NCI-H1417 treated with DMSO at 0.1 percent for 48 hours (cell line): ENCODE measurements at places on chromosomes 4 and X.

GRCh38 chrX:446245-446644 is 59.5 kb upstream of the PPP2R3B start:
- no peak for DNase-seq

GRCh38 chrX:9429767-9430166 is 35.1 kb upstream of the TBL1X start:
- no peak for DNase-seq

DNA sequence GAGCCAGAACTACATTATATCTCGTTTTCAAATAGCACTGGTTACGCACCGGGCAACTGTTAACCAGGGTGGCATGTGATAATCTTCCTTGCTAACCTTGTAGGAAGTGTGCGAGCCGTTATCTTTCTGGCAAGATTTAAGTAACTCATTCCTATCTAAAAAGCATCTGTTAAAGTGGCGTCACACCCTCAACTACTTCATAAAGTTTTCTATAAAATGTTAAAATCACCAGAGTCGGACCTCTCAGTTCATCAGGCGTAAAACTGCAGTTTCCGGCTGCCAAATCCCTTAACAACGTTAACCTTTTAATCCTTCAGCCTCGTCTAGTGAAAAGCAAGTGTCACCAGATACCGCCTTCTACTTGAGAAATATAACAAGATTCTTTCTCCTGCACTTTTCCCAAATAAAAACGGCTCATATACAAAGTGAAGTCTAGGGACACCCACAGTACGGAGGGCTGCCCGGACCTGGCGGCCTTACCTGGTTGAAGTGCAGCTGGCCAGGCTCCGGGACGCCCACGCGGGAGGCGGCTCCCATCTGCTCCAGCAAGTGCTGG is 1.2 kb downstream of the SLC39A8 start:
- no peak for DNase-seq

DNA sequence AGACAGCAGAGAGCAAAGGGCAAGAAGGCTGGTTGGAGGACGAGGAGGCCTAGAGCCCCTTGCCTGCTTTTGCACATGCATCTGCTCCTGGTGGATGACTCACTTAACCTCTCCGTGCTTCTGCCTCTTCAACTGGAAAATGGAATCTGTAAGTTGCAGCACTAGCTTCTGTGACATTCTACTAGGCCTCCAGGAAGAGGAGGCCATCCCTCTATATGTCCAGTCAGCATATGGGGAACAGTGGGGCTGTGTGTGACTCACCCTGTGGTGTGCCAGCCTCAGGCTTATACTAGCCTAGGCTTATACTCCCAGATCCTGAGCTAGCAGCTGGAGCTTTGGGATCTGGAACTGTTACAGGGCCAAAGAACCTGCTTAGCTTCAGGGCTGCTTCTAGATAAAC is 36.0 kb downstream of the RTL9 start:
- no peak for DNase-seq

GRCh38 chr4:51884055-51884454 is 41.1 kb downstream of the DCUN1D4 start:
- DNase-seq: no peak

- no peak for DNase-seq
Observed at GRCh38 chr4:121784975-121785374, 16.1 kb upstream of the EXOSC9 start.

GRCh38 chrX:106987488-106987887 is 12.5 kb downstream of the MORC4 start:
- no peak for DNase-seq

GRCh38 chr4:177047851-177048174 is 255.1 kb upstream of the VEGFC start:
- no peak for DNase-seq

DNA sequence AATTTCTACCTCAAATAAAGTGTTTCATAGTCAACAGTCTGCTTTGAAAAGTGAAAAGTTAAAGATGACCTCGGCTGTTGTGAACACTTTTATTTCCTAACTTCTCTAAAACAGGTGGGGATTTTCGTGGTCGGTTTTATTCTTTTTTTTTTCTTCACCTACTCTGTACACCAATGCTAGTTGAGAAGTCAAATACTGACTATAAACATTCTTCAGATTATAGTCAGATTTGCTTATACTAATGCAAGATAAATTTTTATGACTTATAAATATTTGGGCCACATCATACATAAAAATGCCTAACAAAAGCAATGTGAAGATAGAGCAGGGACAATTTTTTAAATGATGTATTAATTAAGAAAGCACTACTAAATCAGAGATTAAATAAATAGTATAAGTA is 98.1 kb upstream of the GPR34 start:
- DNase-seq: no peak

DNA sequence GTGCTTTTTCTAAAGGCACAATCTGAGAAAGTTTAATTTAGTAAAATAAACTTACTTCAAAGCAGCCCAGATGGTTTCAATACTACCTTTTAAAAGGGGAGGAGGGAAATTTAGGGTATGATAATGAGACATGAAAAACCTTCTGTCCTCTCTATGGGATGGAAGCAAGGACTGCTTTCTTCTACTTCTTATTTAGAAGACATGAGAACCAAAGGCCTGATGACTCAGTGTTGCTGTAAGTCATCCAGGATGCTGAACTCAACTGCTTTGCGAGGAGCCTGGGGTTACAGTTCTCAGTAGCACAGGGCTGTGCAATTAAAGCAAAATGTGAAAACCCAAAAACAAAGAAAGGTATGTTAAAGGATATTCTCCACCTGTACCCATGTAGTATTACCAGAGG is 140.8 kb upstream of the EDNRA start:
- DNase-seq: no peak

DNA sequence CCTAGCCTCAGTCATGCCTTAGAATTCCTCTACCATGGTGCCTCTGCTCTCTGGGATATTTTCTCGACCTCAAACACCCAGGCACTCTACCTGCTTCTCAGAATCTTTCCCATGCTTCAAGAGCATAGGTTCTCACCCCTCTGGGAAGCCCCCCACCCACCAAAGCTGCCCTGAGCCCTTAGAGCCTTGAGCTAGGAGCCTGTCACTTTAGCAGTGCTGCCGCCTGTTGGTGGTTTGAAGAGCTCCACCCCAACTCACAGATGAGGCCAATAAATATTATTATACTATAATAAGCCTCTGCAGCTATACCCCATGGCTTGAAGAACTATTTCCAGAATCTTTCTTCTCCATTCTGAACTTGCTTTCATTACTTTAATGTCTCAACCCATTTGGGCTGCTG is 109.7 kb downstream of the RTL5 start:
- DNase-seq: no peak

DNA sequence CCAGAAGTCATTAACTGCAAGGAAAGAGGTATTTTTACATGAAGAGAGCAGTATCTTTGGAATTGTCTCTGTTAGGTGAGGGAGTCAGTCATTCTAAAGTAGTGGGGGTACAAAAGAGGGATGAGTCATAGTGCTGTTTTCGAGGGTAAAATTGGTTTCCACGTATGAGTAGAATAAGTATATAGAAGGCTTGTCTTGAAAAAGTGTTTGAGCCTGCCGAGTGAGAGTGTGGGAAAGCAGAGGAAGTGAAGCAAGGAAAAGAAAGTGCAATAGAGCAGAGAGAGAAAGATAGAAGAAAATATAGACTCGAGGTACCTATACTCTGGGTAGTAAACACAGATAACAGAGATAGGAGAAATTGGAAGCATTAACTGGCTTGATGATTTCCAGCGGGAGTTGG is 696.4 kb downstream of the DMD start:
- no peak for DNase-seq

GRCh38 chr4:126755506-126755905 is 877.3 kb upstream of the INTU start:
- DNase-seq: no peak

GRCh38 chr4:5054532-5054931 is 3.3 kb downstream of the STK32B start:
- no peak for DNase-seq

- DNase-seq: no peak
Observed at GRCh38 chrX:110180176-110180927, 137.5 kb downstream of the AMMECR1 start.

GRCh38 chrX:10467793-10468192 is 152.6 kb downstream of the MID1 start:
- no peak for DNase-seq

GRCh38 chr4:24568425-24568824 is 15.9 kb downstream of the DHX15 start:
- no peak for DNase-seq

GRCh38 chrX:153551135-153551534 is 33.7 kb downstream of the ATP2B3 start:
- DNase-seq: no peak

DNA sequence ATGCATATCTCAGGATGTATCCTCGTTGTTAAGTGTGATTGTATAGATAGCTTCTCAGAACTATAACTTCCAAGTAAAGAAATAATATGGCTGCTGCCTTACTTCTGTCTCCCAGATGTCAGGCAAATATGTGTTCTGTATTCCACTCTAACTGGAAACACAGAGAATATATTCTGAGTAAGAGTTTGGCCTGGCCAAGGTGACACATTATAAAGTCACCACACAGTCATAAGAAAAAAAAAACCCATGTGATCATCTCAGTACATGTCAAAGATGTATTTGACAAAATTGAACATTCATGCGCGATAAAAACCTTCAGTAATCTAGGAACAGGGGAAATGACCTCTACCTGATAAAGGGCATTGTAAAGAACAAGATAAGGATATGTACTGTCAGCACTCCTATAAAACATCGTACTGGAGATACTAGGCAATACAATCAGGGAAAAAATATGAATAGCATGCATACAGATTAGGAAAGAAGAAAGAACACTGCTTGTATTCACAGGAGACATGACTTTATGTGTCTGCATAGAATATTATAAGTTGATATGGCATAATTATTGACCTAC is 207.1 kb downstream of the ZNF330 start:
- no peak for DNase-seq

DNA sequence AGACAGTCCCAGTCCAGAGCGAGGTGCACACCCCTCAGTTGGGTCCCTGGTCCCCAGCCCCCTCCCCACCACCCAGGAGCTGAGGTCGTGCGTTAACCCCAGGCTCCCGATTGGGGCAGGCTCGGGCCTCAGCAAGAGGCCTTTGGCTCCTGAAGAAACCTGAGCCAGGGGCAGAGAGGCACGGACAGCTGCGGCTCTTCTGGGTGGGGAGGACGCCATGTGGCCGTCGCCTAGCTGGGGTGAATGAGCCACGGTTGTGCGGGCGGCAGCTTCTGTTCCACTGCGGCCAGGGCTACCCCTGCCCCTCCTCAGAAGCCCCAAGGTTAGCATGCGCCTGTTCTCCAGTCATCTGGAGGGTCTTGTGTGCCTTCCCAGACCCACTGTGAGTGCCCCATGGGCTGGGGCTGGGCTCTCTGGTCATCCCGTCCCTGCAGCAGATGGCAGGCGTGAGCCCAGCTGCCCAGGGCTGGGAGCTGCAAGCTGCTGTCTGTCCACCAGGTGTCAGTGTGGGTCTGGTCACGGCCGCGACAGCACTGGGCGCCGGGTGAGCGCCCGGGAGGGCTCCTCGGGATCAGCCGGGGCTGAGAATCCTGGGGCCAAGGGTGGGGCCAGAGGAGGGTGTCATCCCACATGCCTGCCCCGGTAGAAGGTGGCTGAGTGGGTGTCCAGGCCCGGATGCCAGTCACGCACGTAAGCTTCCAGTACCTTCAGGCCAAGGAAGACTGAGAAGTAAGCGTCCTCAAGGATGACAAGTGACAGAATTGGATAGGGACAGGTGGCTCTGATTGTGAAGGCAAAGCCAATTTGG is 21.9 kb downstream of the ATP2B3 start:
- no peak for DNase-seq

DNA sequence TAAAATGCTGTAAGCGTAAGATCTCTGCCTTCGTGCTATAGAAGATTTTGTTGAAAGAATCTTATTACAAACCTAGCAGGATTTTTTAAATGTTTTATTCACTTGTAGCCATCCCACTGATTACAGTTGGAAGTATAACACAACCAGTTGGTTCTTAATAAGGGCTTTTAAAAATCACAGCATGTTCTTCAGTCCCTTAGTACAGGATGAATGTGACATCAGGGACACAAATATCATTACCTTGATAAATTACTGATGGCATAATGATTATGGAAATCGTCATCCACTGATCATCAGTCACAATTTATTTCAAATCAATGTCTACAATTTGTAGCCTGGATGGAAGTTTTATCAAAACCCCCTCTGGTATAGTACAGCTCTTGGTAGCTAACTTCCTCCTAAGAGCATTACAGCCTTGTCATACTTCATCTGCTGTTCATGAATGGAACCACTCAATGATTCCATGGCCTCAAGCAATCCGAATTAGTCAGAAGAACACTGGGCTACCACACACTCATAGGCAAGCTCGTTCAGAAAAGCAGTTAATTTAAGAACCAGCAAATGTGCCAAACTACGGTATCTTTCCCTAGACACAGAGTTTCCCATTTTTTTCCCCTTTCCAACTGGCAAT is 389.2 kb upstream of the TENM3 start:
- no peak for DNase-seq

GRCh38 chr4:76305971-76306881 is at the start of gene STBD1:
STBD1 (plus strand) TSS chr4:76306733; CDS start chr4:76306770, 37 bp downstream.
- peak; percentile 14 for DNase-seq

- no peak for DNase-seq
Observed at GRCh38 chr4:74235135-74235534, 73.1 kb upstream of the EPGN start.

- DNase-seq: no peak
Observed at GRCh38 chrX:97145934-97146333, 262.2 kb downstream of the RPA4 start.

DNA sequence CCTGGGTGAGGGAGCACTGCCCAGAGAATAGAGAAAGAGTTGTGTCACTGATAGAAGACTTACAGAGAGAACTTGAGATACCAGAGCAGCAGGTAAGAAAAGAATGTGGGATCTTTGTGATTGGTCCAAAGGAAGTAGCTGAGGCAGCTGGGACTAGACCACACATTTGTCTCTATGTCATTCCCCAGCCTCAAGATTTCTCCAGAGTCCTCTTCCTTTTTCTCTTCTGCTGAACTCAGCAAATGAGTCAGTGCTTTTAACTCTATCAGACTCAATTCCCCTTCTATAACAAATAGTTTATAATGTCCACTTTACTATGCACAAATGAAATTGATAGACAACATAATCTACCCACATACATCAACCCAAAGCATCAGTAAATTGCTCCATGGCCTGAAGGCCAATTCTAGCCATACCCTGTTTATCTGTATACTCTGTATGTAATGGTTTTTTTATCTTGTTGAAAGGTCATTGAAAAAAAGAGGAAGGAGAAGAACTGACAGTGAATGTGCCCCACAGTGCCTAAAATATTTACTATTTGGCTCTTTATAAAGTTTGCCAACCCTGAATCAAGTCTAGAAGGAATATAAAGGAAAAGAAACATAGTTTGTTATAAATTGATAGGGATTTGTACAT is 38.2 kb downstream of the ETDC start:
- no peak for DNase-seq

GRCh38 chr4:41977709-41978108 is 3.8 kb upstream of the DCAF4L1 start:
- DNase-seq: no peak

- DNase-seq: peak; percentile 81
Observed at GRCh38 chrX:7119950-7120877, 27.3 kb upstream of the STS start.
